ENCODE measurements at places on chromosomes 12 and 14.

DNA sequence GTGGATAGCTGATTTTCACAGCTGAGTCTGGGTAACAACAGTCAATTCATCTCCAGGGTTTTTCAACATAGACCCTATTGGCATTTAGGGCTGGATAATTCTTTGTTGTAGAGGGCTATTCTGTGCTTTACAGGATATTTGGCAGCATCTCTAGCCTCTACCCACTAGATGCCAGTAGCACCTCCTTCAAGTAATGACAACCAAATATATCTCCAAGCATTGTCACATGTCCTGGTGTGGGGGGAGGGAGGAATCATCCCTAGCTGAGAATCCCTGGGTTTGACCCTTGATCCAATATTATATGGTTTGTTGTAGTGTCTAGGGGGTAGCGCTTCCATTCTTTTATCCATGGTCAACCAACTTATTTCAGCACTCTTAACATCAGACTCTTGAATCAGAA is 157.2 kb downstream of the ANO4 start:
- no peak for DNase-seq

DNA sequence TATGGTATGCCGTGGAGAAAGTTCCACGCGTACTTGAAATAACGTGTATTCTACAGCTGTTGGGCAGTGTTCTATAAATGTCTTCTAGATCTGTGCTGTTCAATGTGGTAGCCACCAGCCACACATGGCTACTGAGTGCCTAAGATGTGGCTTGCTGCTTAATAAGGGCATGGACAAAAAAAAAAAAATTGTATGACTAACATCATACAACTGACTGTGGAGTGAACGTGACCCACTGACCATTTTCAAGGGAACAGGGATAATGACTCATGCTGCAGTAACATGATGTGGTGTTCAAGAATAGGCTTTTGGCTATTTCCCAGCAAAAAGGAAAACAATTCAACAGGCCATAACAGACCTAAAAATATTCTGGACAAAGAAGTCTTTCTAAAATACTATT is 13.0 kb downstream of the ATG14 start:
- DNase-seq = no peak

DNA sequence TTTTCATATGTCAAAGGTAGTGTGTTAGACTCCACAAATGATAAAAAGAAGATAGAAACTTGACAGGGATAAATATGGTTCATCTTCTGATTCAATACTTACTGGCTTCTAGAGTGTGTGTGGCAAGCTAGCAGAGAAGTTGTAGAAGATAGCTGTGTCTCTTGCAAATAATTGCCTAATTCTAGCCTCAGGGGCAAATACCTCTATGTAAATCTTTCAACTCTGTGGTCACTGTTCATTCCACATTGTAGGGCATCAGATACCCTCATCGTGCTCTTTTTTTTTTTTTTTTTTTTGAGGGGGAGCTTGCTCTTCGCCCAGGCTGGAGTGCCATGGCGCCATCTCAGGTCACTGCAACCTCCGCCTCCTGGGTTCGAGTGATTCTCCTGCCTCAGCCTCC is 1.7 kb downstream of the OLR1 start:
- DNase-seq = no peak

- no peak for DNase-seq
Observed at GRCh38 chr12:38477340-38478090, 160.9 kb downstream of the ALG10B start.

DNA sequence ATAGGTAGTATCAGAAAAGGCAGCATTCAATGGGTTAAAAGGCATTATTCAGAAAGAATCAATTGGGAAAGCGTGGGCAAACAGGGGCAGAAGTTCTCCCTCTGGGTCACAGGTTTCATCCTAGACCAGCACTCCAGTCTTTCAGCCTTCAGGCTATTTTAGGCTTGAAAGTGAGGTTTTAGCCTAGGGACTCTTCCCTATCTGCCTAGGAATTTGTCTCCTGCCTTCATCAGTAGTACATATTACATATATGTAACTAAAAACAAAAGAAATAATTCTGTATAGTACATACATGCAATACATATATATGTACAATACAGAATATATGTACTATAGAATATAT is 34.6 kb upstream of the PCNX1 start:
- DNase-seq = no peak

DNA sequence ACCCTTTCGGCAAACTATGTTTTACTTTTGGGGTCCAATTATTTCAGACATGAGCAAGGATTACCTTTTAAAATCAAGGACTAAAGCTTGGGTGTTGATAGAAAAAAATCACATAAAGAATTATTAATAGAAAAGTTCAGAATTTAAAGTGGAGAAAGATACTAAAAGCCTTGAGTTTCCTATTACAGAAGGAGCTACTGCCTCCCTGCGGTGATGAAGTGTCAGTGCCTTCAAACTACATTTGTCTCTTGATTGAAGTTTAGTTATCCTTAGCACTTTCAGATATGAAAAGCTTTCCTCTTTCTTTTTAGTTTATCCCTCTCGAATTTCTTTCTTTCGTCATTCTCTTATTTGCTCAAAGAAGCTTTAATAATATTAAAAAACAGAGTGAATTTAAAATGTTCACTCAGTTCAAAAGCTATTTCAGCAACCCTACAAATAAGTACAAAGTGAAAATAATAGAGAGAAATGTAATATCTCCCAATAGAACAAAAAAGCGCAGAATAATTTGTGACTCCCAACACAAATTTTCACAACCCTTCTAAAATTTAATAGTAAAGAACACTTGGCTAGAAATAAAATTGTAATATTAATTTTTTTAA is 87.6 kb downstream of the SEC23A start:
- no peak for DNase-seq

GRCh38 chr12:117034701-117035151 is 64.5 kb downstream of the TESC start:
- no peak for DNase-seq

DNA sequence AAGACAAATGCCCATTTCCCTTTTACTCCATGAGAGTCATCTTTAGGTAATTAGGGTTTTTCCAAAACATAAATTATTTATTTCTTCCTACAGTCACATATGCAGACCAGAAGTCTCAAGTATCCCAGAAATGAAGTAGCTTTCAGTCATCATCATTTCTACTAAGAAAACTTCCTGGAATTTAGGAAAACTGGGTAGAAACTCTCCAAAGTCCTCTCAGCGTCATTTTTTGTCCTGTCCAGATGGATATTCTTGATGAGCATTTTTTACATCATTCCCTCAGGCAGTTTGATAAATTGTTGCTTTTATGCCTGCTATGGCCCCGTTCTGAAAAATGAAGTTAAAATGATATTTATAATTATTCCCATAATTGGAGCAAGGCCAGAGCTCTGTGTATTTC is 93.9 kb upstream of the DCN start:
- no peak for DNase-seq

DNA sequence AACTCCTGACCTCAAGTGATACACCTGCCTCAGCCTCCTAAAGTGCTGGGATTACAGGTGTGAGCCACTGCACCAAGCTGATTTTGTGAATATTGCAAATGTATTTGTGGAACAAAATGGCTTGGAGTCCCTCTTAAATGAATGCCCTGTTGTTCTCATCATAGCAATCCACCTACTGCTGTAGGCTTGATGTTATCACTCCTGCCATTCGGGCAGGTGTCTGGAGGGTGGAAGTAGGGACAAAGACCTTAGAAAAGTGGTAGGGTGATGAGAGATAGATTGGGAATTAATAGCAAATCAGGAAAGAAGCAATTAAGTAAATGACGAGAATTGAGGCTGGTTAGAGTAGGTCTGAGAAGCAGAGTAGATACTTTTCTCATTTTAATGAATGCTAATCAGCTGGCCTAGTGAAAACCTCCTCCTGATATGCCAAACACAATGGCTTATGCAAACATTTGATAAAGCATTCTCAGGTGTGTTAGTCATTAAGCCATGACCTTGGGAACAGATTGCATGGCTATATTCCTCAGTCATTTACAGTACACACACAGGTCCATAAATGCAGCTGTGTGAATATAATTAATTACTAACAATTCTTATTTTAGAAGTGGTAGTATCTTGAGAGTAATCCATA is 60.5 kb upstream of the USP44 start:
- no peak for DNase-seq

DNA sequence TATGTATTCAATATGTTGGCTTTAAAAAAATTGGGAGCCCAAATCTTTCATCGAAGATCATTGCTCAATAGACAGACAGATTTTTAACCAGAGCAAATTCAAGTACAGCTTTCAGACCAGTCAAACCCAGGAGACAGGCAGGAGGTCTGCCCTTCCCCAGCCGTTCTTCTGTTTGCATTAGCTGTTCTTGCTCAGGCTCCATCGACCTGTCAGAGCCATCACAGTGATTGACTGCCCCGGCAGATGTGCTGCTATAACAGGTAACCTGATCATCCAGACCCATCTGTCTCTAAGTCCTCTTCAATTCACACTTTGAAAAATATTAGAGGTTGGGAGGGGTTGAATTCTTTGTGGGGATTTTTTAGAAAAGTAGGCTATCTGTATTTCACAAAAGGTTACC is 453.5 kb downstream of the FOXG1 start:
- no peak for DNase-seq

Data from stimulated activated CD8-positive, alpha-beta memory T cell treated with anti-CD3 and anti-CD28 coated beads, Interleukin-7, amount 100 ng/mL, for 1 hour (primary cell).